ENCODE measurements at places on chromosomes 13 and 19.
A peak's percentile ranks its signal among the peaks of the same experiment; 100 is the strongest.

GRCh38 chr19:11538232-11539036, at the start of gene CNN1:
CNN1 (plus strand) TSS chr19:11538851; CDS start chr19:11538928, 77 bp downstream.
- peak; percentile 36 for DNase-seq

DNA sequence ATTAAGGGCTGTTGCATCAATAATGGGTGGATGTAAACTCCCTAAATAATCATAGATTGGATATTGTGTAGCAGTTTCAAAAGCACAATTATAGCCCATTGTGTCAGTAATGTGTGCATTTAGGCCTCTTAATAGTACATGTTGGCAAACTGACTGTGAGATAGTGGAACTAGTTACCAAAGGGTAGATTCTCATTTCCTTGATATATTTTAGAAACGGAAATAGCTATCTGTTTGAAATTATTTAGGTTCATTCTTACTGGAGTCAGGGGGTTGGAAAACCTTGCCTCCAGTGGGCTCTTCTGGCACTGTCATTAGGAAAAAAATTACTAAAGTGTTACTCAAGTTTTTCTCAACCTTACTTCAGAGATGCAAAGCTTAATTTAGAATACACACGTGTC, 1074.9 kb downstream of the PCDH17 start:
- DNase-seq: no peak

GRCh38 chr13:21361706-21362105, 97.4 kb downstream of the ZDHHC20 start:
- DNase-seq: no peak

DNA sequence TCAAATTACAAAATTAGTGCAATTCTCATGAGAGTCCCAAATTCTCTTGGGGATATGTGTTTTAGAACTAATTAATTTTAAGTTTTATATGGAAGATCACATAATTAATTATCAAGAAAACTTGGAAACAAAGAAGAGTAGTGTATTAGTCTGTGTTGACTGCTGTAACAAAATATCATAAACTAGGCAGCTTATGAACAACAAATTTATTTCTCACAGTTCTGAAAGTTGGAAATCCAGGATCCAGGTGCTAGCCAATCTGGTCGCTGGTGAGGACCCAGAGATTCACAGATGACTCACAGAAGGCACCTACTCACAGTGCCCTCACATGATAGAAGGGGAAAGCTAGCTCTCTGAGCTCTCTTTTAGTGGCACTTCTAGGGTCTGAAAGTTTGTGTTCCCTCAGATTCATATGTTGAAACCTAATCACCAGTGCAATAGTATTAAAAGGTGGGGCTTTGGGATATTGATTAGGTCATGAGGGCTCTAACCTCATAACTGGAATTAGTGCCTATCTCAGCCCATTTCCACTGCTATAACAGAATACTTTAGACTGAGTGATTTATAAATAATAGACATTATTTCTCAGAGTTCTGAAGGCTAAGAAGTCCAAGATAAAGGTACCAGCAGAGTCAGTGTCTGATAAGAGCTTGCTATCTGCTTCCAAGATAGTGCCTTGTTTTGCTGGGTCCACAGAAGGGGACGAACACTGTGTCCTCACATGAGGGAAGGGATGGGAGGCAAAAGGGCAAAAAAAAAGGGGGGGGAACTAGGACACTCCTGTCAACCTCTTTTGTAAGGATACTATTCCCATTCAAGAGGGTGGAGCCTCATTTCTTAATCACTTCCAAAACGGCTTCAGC, 1.5 kb upstream of the ARGLU1 start:
- DNase-seq: no peak

DNA sequence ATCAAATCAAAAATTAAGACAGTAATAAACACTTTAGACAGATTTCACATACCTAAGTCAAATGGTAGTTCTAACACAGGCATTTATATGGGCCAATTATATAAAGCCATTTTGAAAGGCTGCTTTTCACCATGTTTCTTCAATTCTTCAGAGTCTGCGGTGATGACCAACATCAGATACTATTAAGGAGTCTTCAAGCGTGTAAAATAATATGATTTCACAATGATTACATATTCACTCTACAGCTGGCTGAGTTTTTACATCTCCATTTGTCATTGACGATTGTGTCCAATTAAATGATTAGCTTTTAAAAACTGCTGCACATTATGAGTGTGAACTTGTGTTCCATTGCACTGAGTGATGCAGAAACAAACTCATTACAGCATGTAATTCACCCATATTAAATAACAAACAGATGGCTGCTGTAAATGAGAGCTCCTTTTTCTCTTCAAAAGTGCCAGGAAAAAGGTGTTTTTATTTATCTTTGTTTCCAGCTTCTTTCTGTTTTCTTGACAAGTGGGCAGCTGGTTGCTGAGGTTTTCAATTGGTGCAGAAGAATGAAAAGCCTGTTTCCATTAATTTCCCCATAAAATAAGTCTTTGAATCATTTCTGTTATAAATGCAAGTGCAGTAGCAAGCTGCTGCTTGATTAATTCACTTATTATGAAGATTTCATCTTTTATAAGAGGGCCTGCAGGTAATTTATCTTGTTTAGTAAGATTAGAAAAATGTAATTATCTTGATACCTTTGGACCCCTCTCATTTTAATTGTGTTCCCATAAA, 676.1 kb upstream of the KLHL1 start:
- no peak for DNase-seq

GRCh38 chr13:36051082-36051481, 80.1 kb downstream of the DCLK1 start:
- DNase-seq: peak; percentile 68

DNA sequence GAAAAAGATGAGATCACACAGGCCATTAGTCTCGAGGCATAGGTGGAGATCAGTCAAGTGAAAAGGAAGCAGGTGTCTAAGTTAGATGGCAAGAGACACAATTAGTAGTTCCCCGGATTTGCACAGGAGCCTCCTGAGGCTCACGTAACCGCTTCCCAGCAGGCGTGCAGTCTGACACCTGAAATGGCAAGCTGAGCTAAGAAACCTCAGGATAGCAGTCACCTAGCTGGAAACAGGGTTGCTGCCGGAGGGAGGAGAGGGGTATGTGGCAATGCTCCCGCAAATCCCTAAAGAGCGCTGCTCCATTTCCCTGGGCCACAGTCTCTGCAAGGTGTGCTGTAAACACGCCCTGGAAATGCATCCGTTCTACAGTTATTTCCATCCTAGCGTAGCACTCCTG, 1151.0 kb downstream of the DIAPH3 start:
- no peak for DNase-seq

- no peak for DNase-seq
Observed at GRCh38 chr19:16861834-16862233, 27.0 kb upstream of the F2RL3 start.

DNA sequence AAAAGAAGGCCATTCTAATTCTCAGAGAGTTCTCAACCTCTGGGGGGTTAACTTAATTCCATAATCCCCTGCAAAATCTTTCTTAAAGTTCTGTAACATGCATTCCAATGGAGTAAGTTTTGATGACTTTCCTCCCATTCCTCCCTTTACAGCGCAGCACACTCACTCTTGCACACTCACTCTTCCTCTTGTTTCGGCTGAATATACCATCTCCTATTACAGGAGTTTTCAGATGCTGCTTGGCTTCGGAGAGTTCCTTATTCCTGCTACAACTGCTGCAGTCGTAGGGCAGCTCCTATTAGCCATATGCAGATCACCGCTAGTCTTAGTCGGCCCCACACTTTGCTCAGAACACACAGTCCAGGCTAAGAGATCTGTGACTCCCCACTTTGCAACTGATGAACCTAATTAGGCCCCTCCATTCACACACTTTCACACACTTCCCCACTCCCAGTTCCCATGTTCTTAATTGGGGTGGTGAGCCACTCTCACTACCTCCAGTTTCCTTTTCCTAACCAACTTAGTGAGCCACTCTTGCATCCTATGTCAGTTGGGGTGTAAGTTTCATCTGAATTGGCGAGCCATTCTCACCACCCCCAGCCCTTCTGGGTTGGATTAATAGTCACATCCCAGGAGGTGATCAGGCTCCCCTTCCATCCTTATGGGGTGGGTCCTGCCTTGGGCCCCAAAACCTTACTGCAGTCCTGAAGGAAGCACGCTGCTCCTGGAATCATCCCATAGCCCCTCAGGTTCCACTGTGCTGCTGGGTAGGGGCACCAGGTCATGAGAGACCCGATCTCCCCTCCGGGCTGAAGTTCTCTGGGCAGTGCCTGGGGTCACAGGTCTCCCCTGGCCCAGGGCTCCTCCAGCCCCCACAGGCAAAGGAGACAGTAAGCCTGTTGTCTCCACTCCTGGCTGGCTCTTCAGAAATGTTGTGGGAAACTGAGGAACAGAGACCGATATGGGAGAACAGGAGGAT, 53.9 kb downstream of the OR10H4 start:
- no peak for DNase-seq

- DNase-seq: peak; percentile 29
Observed at GRCh38 chr19:53037101-53038097, 7.1 kb upstream of the ERVV-2 start.

GRCh38 chr19:33887891-33888290, 91.2 kb downstream of the KCTD15 start:
- no peak for DNase-seq

DNA sequence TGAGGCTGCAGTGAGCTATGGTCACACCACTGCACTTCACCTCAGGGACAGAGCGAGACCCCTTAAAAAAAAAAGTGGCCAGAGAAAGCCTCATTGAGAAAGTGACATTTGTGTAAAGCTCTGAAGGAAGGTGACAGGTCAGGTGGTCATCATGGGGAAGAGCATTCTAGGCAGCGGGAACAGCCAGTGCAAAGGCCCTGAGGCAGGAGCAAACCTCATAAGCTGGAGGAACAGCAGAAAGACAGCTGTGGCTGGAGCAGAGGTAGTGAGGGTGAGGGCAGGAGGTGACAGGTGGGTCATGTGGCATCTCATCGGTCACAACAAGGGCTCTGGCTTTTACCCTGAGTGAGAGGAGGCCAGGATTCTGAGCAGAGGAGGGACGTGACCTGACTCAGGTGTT, 64.4 kb downstream of the RYR1 start:
- no peak for DNase-seq

DNA sequence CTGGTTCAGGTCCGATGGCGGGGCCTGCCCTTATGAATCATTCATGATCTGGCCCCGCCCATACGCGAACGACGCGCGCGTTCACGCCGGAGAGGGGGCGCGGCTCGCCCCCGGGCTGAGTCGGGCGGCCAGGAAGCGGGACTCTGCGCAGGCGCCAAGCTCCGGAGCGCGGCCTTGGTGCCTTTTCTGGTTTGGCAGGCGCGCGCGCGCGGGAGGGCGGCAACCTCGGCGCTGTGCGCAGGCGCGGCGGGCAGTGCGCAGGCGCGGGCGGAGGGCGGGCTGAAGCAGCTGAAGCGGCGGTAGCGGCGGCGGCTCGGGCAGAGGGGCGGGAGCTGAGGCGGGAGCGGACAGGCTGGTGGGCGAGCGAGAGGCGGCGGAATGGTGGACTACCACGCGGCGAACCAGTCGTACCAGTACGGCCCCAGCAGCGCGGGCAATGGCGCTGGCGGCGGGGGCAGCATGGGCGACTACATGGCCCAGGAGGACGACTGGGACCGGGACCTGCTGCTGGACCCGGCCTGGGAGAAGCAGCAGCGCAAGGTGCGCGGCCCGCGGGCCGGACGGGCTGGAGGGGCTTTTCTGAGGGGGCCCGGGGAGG, at the start of gene ACTN4:
ACTN4 (plus strand) TSS at position 282 of the 598 bp plus-strand sequence; CDS start at position 379, 97 bp downstream.
- DNase-seq: peak; percentile 92

DNA sequence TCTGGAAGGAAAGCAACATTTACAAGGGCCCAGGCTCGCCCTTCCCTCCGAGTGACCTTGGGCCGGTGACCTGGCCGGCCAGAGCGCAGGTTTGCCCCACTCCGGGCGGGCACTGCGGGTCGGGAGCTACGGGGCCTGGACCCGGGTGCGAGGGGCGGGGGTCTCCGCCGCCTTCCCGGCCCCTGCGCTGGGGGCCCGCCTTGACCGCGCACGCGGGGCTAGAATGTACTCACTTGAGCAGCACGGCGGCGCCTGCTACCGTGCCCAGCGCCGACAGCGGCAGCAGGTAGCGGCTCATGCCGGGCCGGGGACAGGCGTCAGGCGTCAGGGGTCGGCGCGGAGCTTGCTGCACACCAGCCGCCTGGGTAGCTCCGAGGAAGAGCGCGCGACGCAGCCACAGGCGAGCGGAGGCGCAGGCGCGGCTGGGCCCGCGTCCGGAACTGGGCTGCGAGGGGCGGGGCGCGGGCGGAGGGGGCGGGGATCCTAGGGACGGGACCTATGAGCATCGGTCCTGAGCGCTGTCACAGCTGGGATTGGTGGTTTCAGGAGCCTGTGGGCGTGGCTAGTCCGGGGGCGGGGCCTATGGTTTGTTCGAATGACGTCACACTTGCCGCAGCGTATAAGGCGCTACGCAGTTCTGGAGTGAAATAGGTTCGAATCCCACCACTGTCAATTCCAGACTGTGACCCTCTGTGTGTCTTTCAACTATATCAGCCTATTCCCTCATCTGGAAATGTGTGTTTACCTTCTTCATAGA, at the start of gene RDH13:
RDH13 (minus strand) TSS at position 414 of the 757 bp plus-strand sequence; CDS start at position 298, 116 bp downstream.
- DNase-seq: peak; percentile 85

GRCh38 chr19:34405892-34406660, 1.9 kb downstream of the PDCD2L start:
- DNase-seq: no peak

Data from stromal cell of bone marrow (primary cell).